ENCODE measurements at places on chromosomes 4 and X.

- DNase-seq, result no peak
Observed at GRCh38 chrX:154448484-154448883, 4.5 kb downstream of the FAM50A start.

DNA sequence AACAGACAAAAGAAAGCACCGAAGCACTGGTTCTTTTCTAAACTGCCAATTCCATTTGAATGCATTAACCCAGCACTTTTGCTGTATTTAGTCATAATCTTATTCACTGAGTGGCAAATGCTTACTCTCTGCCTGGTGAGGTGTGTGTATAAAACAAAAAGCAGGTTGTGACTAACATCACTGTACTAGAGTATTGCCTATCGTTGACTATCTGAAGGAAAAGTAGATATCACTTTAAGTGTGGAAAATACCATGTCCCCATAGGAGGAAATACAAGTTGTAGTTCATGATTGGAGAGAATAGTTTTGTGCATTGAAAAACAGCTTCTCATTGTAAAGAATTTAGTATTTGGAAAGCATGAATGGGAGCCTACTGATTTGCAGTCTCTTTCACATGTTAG is 2.7 kb downstream of the PDLIM5 start:
- DNase-seq, result peak; percentile 62

DNA sequence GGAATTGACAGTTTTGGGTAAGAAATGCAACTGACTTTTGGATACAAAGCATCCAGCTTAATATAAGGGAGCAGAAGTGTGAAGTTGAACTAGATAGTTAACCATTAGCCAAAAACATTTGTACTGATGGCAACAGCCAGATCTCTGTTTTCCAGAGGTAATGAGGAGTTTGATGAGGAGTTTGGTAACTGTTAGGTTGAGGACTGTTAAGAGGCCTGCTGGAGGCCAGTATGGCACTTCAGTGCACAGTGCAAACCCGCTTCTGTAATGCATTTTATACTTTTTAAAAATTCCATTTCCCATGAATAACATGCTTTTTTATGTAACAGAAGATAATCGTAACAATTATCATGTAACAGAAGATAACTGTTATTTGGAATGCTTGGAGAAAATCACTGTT is 30.0 kb downstream of the CDKL5 start:
- no peak for DNase-seq

GRCh38 chrX:18010253-18010652 is 149.2 kb upstream of the RAI2 start:
- DNase-seq, result no peak

DNA sequence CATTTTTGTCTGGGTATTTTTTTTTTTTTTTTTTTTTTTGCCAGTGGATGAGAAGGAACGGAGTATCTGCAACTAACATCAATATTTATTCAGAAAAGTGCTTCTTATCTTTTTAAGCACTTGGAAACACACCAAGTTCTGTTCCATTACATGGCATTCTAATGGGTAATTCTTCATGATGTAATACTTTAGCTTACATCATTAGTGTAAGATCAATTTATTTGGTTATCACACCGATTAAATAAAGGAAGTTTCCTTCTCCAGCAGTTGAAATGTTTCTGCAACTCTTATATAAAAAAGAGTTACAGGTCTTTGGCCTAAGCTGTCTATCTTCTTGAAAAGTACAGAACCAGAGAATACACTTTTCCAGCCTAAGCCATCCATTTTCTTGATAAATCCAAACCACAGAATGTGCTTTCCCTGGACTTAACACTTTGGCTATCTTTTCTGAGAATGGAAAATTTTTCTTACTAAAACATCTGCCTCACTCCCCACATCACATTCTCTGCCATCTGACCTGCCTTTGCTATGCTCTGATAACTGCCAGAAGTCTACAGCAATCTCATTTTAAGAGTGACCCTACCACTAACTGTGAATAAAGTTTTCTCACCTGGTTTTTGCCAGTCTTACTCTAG is 191.9 kb upstream of the MAB21L2 start:
- DNase-seq, result no peak

DNA sequence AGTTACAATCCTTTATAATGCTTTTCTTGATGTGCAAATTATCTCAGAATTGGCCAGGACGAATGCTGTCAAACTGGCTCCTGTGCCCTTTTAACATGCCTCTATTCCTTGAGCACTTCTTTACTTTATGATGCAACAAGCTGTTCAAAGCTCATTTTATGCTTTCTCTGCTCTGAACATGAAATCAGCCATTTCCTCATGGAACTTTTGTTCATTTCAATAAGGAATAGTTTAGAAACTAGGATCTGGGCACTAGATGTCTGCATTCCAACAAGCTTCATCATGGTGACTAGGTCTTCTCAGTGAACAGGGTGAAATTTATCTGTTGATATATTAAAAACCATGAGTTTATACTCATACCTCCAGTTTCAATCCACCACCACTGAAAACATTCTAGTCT is 87.3 kb upstream of the TEX13A start:
- peak; percentile 23 for DNase-seq

DNA sequence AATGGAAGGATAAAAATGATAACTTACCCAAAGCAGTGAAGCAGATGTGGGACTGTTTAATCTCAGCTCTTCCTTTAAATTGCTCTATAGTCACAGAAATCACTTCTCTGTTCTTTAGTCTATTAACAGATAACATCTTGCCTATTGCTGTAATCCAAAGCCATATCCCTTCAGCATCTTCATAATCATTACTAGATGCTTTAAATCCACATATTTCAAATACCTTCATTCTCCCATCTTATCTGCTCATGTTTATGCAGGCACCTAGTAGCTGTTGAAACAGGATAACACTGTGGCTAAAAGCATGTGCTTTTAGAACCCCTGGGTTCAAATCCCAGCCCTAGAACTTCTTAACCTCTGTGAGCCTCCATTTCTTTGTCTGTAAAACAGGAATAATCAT is 209.9 kb downstream of the RELL1 start:
- no peak for DNase-seq

DNA sequence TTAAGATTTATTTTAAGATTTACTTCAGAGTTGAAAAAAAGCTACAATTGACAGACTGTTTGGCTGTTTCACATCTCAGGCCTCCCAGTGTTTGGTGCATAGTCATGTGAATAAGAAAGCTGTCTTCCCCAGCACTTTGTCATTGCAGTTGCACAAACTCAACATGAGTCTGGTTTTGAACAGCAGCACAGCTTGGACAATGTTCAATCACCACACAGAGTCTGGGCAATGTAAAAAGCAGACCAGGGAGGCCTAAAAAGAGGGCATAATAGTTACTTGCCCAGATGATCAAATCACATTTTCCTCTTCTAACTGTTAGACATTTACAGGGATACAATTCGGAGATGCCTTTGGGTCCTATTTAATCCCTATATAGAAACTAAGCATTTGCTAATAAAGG is 1055.0 kb downstream of the RPA4 start:
- no peak for DNase-seq

DNA sequence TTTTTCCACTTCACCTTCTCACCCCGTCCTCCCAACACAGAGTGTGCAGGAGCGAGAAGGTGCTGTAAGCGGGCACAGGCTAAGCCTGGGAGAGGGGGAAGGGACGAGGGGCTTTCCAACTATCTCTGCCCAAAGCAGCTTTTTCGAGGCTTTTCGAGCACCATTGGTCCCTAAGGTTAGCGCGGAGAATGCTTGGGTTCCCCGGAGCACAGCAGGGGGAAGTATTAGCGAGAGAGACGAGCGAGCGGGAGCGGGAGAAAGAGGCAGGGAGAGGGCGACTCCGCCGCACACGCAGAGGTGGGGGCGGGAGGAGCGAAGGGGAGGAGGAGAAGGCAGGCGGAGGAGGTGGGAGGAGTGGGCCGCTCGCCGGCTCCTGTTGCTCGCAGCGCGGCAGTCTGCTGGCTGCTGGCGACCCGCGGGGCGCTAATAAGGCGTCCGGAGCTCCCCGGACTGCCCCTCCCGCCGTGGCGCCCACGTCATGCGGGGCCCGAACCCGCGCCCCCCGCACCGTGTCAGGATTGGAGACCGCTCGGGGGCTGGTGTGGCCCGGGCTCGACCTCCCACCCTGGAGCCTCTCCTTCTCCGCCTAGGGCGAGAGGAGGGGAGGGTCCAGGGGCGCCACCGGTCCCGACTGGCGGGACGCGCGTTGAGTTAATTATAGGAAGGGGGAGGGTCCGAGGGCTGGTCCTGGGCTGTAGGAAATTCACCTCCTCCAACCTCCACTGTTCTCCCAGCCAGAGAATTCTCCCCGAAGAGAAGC is at the start of gene ADAMTS3:
Gene ADAMTS3, minus strand, starts transcription at position 263 of the 760 bp plus-strand sequence. CDS start 459 bp downstream, outside the sequence.
- DNase-seq, result peak; percentile 49

DNA sequence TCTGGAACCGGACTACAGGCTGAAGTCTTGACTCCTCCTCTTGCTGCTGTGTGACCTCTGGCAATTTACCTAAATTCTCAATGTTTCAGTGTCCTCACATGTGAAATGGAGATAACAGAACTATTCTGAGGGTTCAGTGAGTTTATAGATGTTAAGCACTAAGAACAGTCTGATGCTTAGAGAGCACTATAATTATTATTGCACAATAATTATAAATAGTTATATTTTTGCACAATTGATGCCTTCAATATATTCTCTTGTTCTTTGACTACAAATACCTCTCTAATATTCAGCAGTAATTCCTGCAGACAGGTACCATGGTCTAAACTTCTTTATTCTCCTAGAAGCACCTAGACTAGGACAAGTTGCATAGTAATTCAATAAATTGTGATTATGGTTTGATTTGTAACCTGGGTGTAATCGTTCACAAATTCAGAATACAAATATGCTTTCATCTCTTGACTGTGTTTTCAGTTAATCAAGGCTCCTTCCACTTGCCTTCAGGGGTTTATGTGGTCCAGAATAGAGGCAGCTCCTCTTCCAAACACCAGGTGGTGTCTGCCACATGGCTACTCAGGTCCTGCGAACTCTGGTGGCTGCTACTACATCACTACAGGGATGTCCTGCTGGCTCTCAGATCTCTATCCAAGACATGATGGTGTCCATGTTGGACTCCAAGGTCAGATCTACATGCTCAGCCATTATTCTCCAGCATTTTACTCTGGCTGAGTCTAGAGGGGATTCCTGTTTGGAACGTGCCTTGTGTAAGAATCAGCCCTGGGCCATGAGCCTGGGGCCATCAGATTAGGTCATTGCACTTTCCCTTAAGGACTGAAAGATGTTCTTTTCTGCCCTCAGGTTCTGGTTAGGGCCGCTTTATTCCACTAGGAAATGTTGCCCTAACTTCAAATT is 103.4 kb downstream of the QRFPR start:
- peak; percentile 11 for DNase-seq

GRCh38 chr4:4871573-4872313 is 12.3 kb downstream of the MSX1 start:
- no peak for DNase-seq

- no peak for DNase-seq
Observed at GRCh38 chr4:111274486-111274885, 651.6 kb upstream of the PITX2 start.

DNA sequence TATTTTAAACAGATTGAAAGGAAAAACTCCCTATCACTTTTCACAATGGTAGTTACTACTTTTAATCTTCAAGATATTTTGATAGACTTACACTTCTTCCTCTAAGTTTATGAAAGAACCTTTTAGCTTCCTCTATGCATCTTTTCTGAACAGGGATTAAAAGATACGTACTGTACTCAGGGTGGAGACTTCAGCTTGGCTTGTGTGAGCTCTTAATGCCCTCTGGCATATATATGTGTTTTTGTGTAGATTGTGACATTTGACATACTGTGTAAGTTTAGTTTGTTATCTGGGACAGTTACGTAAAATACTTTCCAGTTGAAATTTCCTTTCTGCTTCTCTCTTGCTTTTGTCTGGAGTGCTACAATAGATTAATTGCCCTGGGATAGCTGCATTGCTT is 109.3 kb upstream of the NUDT6 start:
- DNase-seq, result no peak

DNA sequence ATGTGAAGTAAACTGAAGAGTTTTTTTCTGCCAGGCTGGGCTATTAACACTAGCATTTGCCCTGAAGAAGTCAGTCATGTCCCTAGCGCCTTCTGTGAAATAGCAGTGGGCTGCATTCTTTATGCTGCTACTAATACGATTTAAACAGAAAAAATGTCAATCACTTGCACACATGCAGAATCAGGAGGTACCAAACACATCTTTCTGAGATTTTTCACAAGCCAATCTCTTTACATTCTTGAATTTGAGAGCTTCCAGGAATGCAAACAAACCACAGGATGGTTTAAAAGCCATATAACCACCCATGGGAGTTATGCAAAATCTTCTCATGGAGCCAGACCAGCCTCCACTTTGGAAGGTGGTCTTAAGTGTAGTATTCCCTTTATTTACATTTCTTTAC is 220.1 kb downstream of the IQCM start:
- no peak for DNase-seq

DNA sequence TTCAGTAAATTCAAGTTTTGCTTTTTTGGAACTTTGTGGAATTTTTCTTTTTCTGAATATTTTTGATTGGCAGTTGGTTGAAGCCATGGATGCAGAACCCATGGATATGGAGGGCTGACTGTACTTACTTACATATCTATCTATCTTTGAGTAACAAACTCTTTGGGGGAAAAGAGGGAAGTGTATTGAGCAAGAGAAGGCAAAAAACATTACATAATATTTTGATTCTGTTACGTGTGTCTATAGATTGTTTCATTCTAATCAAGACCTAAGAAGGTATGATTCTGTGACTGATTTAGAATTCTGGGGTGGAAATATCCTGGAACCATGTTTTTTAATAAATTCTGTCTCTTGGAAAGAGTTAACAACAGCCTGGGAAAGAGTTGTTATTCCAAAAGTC is 31.5 kb downstream of the GRSF1 start:
- no peak for DNase-seq

DNA sequence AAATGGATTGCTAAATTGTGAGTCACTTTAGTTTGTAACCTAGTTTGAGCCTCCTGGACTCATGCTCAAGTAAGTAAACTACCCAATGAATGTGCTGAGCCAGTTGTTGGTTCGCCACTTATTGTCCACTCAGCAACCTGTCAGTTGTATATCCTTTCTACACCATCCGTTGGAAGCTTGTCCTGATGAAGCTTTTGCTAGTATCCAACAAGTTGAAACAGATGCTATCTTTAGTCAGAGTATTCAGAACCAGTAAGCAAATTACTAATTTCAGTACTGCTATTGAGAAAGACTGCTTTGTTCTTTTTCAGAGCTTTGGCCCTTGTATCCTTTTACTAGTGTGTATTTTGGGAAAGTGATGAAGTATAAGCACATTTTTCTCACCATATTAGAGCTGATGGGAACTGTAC is 4.3 kb upstream of the NAA15 start:
- DNase-seq, result peak; percentile 92

- DNase-seq, result no peak
Observed at GRCh38 chr4:169098054-169098497, 88.0 kb upstream of the CBR4 start.

DNA sequence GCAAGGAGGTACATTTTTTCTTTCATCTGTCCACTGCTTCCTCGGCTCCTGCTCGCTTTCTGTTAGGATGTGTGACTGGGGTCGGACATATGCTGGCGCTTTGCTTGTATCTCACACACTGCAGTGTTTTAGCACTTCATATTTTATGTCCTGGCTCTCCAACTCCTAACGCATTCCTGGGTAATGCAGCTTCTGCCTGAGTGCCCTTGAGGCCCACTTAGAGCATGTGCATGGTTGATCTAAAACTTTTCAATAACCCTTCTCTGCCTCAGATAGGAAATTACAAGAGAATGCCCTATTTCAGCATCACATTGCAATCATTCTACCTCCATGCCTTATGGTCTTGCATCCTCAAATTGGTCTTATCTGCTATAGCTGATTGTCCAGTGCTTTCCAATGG is 65.3 kb downstream of the NEIL3 start:
- DNase-seq, result no peak
